ENCODE measurements at places on chromosomes 16 and 17.

DNA sequence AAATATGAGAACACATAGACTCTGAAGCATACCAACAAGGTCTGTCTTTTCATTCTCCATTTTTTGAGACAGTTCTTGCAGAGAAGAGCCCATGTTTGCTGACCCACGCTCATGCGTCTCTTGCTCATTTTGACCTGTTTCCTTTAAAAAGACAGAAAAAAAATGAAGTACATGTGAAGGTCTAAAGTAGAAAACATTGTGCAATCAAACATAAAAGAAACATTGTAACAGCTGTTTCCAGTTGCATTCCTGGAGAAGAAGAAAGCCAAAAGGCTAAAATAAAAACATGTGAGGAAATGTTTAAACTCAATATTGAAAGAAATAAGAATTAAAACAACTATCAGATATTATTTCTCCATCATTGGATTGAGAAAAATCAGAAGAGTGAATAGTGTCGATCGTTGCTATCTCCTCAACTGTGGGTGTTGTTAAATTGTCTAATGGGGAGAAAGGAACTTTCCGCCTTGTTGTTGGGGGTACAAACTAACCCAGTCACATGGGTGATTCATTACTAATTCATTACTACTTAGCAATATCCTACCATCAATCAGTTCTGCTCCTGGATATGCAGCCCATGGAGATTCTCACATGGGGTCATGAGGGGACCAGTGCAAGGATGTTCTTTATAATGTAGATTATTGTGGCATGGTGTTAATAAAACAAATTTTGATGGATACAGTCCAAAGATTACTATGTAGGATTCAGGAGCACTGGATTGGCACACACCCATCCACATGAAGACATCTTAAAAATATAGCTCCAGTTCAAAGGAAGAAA, 9.5 kb downstream of the ABCA9 start:
- DNase-seq, result no peak

DNA sequence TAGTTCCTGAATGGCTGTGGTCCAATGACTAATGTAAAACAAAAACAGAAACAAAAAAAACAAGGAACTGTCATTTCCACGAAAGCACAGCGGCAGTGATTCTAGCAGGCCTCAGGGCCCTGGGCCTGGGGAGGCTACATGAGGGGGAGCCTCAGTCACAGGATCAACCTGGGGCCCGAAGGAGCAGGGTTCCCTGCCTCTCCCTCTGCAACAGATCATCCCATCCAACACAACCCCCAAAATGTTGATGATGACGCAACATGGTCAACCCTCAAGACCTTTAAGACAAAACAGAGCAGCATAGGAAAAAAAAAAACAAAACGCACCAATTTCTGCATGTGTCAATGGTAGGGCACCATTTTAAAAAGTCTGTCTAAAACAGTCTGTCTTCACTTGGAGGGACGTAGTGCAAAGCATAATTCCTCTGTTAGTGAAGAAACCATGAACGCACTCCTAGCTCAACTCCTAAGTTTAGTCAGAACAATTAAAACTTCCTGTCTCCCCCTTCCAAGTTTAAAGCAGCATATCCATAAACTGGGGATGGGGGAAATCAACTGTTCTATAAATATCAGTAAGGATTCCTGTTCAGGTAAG, 32.3 kb downstream of the AXIN2 start:
- DNase-seq, result no peak

DNA sequence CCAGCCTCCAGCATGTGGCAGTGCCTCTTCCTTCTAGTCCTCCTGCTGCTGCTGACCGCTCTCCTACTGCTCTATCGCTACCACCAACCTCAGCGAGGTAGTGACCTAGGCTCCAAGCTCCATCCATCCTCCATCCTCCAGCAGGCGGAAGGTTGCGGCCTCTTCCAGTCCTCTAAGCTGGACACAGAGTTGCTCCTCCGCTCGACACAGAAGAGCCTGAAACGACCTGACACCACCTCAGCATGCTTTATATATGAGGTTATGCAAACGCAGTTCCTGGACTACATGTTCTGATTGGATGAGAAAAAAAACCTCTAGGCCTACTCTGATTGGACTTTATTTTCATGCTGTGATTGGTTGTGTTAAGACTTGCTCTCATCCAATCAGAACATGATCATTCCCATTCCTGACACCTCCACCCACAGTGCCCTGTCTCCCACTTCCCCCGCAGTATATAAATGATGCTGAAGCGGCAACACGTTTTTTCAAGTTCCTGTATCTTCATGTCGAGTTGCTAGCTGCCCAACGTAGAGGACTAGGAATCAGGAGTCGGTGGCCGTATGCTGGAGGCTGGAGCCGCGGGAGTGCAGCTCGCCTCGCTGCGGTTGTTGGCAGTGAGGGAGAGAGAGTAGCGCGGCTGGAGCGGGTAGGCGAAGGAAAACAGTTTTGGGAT, 398.1 kb downstream of the KCNJ18 start:
- DNase-seq, result no peak

DNA sequence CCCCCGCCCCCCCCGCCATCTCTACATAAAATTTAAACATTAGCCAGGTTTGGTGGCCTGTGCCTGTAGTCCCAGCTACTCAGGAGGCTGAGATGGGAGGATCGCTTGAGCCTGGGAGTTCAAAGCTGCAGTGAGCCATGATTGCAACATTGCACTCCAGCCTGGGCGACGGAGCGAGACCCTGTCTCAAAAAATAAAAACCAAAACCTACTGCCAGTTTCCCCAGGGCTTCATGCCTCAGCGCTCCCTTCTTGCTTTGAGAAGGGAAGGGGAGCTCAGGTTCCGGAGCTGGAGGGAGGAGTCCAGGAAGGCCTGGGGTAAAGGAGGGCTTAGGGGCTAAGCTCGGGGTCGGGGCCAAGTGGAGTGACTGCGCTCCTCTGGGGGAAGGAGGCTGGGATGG, 20.5 kb downstream of the PLCD3 start:
- no peak for DNase-seq

GRCh38 chr16:85640254-85640558, 27.1 kb downstream of the GSE1 start:
- no peak for DNase-seq

GRCh38 chr16:88289561-88289960, 93.2 kb upstream of the ZNF469 start:
- no peak for DNase-seq

DNA sequence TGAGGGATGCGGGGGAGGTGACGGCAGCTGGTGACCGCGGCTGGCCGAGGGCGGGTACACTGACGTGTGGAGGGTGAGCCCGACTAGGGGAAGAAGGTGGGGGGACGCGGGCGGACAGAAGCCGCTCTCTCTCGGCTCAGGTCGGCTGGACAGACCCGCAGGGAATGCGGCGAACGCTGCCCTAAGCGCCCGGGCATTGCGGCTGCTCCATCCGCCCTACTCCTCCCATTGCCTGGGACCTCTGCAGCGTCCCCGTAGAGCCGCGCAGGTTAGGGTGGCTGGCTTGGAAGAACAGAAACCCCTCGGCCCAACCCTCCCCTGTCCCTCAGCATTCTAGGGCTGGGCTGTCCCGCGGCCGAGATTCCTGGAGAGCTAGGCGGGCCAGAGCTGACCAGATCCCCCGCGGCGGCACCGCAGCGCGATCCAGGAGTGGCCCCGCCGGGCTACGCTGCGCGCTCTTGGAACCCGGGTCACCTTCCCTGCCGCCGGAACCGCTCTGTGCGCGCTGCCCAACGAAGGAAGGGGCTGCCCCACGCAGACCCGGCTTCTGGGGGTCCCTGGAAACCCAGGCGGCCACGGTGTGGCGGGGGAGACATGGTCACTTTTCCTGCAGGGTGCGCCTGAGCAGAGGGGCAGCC, 3.0 kb downstream of the DLX4 start:
- no peak for DNase-seq

DNA sequence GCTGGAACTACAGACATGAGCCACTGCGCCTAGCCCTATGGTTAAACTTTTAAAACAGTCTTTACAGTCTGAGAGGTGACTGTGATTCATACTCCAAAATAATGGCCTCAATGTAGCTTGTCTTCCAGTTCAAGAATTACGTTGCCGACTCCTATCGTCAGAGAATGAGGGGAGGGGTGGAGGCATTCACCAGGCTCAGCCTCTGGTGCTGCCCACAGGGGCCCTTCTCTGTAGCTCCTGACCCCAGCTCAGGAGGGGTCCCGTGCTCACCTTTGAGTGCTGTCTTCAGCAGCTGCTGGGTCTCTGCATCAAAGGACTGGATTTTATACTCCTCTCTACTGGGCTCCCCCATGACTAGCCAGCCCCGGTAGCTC, 1.2 kb downstream of the MIF4GD start:
- no peak for DNase-seq

GRCh38 chr17:43316522-43317142, 82.2 kb upstream of the ARL4D start:
- DNase-seq, result no peak

GRCh38 chr16:24841291-24841690, 4.5 kb upstream of the SLC5A11 start:
- no peak for DNase-seq

GRCh38 chr16:11408216-11408615, 63.0 kb downstream of the RMI2 start:
- DNase-seq, result no peak

- no peak for DNase-seq
Observed at GRCh38 chr16:85479972-85480726, 133.0 kb upstream of the GSE1 start.

DNA sequence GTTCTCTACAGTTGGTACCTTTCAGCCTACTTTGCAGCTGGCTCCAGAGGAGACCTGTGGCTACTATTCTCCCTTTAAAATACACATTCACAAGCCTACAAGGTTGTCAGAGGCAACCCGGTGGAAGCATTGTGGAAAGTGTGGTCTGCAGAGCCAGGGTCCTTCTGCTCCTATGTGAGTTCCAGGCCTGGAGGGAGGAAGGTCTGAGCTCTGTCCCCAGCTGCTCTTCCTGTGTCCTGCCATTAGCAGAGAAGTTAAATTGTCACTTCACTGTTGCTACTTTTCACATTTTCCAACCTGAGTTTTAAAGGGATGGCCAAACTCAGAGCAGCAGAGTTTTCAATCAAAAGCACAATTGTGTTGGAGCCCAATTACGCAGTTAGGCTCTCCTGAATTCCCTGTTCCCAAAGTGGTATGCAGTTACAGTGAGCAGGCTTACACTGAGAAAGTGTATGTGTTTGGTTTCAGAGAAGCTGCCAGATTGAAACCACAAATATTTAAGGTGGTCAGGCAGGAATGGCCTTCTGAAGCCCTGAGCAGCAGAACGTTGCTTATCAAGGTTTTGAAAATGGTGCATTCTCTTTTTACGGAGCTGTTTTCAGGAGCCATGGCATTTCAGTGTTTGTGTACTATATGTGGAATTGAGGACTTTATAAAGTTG, 25.0 kb downstream of the MAP3K3 start:
- no peak for DNase-seq

DNA sequence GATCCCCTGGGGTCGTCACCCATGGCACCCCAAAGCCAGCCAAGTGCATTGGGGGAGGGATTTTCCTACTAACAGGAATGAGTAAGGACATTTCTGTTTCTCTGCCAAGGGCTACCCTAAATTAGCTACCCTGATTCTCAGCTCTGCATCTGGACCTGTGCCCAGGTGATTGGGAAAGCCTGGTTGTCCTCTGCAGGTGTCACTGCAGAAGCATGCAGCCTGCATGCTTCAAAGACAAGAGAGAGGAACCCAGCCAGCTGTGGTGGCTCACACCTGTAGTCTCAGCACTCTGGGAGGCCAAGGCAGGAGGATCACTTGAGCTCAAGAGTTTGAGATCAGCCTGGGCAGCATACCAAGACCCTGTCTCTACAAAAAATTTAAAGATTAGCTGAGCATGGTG, 19.6 kb downstream of the BEAN1 start:
- no peak for DNase-seq

- DNase-seq, result no peak
Observed at GRCh38 chr16:11774065-11774626, 22.9 kb downstream of the ZC3H7A start.

DNA sequence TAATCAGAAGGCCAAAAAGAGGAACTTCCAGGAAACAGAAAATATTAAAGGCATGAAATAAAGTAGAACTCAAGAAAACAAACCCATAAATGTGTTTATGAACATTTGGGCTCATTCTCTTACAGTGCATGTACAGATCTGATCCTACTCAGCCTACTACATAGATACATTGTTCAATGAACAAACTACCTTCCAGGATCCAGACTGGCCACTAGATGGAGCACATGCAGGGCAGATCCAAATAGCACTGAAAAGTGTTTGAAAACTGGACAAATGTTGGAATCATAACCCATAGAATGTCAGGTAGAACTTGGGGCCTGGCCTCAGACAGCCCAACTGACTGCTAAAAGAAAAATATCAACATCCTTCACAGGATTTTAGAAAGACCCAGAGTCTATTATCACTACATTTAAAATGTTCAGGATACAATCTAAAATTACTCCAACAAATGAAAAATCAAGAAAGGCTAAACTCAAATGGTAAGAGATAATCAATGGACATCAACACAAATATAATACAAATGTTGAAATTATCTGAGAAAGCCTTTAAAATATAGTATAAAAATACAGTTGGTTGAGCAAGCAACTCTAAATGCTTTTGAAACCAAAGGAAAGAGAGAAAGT, 122.4 kb upstream of the NUDT7 start:
- no peak for DNase-seq

- DNase-seq, result peak; percentile 25
Observed at GRCh38 chr17:40345161-40345993, 19.2 kb downstream of the GJD3 start.

DNA sequence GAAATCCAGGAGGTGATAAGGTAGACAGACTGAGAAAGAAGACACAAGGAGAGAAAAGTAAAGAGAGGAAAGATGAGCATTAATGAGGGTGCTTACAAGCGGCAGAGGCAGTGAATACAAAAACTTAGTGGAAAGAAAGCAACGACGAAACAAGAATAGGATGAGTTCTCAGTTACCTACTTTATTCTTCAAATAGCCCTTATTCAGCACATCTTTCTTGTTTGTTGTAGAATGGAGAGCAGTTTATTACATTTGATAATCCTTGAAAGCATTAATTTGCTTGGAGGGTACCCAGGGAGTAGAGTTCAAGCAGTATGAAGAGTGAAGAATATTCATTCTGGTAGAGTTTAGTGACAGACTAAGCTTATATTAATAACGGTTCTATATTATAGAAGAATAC, 22.4 kb downstream of the PAFAH1B1 start:
- DNase-seq, result no peak

DNA sequence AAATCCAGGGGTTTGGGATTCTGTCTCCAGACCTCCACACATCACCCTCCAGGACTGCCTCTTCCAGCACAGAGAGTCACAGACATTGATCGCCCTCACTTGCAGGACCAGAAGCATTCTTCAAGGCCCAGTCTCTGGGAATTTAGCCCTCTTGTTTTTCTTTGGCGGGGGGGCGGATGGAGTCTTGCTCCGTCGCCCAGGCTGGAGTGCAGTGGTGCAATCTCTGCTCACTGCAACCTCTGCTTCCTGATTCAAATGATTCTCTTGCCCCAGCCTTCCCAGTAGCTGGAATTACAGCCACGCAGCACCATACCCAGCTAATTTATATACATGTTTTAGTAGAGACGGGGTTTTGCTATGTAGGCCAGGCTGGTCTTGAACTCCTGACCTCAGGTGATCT, 8.5 kb upstream of the ITGAL start:
- no peak for DNase-seq
